ENCODE measurements at places on chromosomes 11 and 22.

GRCh38 chr11:1758611-1759150 lies 5.0 kb downstream of the CTSD start:
- DNase-seq: no peak

DNA sequence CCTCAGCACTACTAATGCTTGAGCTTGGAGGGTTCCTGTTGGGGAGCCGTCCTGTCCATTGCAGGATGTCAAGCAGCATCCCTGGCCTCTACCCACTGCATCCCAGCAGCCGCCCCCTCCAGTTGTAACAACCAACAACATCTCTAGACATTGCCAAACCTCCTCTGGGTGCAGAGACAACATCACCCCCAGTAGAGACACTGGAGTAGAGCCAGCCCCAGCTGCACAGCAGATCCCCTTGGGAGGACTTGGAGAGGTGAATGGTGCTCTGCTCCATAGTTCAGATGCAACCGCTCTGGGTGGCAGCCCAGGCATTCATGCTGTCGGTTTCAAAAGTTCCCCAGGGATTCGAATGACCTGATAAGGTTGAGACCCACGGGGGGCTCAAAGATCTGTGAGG lies 259.0 kb downstream of the MN1 start:
- DNase-seq: no peak

- no peak for DNase-seq
Observed at GRCh38 chr22:47534804-47535410, 772.5 kb downstream of the TBC1D22A start.

- DNase-seq: no peak
Observed at GRCh38 chr11:57935402-57936049, 88.2 kb upstream of the OR9Q1 start.

Data from activated naive CD4-positive, alpha-beta T cell (primary cell).